Activated naive CD4-positive, alpha-beta T cell treated with anti-CD3 and anti-CD28 coated beads, Interleukin-2, amount 50 U/mL, for 16 hours (primary cell): ENCODE measurements at places on chromosomes 6 and 20.

GRCh38 chr20:13809373-13809772 lies 24.5 kb downstream of the NDUFAF5 start:
- no peak for DNase-seq

DNA sequence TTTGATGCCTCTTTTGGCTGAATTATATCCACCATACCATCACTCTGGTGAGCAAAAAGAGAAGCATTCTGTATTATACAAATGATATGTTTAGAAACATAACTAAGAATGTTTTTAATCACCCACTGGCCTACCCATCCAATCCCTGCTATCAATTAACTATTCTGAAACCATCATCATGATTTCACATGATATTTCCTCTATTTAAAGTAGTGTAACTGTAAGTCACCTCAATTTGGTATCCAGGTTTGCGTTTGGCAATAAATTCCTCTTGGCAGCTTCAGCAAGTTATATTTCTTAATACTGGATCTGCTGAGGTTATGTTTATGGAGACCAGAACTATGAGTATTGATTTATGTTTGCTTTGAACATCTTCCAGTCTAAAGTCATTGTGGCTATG lies 332.1 kb downstream of the UTRN start:
- DNase-seq = no peak

GRCh38 chr6:142863981-142864380 lies 81.0 kb downstream of the HIVEP2 start:
- no peak for DNase-seq

DNA sequence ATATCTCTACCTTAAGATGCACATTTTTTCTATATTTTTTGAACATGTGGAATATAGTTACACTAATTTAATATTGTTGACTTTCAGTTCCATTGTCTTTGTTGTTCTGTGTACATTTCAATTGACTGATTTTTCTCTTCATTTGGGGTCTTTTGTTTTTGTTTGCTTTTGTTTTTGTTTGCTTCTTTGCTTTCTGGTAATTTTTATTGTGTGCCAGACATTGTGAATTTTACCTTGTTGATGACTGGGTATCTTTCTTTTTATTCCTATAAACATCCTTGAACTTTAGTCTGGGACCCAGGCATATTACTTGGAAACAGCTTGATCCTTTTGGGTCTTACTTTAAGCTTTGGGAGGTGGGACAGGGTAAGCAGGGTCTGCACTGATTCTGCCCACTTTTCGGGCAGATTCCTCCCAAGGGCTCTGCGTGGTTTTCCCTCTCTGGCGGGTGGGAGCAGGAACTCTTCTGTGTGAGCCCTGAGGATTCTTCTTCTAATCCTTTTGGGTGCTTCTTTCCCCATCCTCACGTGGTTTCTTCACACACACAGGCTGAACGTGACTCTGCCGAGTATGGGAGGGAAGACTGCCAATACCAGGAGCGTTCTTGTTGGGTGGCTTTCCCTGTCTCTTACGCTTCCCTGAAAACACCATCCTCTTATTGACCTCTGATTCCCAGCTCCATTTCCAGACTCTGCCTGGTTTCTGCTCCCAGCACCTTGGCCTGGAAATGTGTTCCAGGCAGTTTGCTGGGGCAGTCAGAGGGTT lies 200.5 kb downstream of the ARID1B start:
- no peak for DNase-seq

DNA sequence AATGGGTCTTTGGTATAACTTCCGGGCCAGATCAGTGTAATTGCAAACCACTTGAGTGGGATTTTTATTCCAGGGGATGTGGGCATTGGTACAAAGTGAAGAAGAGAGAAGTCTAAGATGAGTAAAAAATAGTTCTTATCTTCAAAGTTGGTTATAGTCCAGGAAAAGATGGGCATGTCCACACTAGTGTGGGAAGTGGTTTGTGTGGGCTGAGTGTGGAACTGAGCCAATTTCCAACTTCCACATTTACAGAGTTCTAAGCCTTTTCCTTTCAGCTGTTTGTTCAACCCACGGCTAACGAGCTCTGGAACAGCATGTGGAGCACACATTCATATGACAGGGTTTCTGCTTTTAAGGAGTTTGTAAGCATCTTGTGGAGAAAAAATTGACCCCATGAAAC lies 72.3 kb upstream of the IFNGR1 start:
- DNase-seq = no peak

GRCh38 chr20:20582734-20583133 lies 129.7 kb downstream of the RALGAPA2 start:
- DNase-seq = no peak

DNA sequence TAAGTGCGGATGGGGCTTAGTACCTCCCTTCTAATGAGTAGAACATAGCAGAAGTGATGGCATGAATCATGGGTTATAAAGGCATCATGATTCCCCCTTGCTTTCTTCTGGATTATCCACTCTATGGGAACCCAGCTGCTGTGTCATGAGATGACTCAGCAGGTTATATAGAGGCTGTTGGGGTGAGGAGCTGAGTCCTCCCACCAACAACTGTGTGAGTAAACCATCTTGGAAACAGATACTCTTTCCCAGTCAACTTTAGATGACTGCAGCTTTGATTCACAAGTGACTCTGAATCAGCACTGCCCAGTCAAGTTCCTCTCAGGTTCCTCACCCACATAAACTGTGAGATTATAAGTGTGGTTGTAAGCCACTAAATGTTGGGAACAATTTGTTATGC lies 46.3 kb downstream of the FAM83B start:
- no peak for DNase-seq

DNA sequence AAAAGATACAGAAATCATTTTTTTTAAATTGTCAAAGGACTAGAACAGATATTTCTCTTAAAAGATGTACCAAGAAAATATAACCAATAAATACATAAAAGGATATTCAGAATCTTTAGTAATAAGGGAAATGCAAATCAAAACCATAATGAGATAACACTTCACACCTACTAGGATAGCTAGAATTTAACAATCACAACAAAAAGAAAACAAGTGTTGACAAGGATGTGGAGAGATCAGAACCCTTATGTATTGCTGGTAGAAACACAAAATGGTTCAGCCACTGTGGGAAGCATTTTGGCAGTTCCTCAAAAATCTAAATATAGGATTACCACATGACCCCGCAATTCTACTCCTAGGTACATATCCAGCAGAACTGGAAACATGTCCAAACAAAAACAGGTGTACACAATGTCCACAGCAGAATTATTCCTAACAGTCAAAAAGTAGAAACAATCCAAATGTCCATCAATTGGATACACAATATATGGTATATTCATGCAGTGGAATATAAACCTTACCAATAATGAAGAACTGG lies 211.0 kb downstream of the LRFN2 start:
- DNase-seq = no peak

DNA sequence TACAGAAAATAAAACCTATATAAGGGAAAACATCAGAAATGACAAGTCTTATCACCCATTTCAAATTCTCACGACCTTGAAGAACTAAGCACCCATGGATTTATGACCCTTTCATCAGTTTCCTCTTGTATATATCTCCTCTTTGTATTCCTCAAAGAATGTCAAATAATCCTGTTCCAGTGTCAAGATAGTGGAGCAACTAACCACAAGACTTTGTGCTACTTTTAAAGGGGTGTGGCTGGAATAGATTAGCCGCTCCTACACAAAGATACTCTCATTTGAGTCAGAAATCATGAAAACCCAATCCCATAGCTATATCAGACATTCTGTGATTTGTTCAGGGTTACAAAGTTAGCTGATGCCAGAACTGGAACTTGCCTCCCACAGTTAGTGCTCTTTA lies 6.6 kb downstream of the REPS1 start:
- DNase-seq = no peak

DNA sequence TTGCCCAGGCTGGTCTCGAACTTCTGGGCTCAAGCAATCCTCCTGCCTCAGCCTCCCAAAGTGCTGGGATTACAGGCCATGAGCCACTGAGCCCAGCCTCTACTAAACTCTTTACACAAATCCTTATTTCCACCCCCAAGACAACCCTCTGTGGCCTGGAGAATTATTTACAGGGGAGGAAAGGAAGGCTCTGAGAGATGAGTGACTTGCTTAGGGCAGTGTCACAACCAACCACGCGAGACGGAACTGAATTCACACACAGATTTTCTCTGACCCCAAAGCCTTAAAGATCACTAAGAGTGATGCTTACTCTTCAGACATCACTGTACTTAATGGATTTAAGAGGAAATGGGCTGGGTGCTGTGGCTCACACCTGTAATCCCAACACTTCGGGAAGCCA lies 86.2 kb downstream of the RIPOR3 start:
- no peak for DNase-seq

DNA sequence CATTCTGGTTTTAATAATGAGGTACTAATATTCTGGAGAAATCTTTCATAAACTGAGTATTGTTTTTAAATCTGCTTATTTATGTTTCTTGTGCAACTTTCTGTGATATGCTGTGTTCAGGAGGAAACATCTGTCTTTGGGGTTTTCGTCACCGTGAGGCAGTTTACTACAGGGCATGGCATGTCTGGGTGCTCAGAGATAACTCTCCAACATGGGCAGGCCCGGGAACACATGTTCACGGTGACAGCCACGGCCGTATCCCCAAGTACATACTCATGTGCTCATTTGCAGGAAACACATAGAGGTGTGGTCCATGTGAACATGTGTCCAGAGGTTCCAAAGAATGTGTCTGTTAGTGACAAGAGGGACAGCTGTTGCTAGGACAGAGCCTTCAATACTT lies 62.1 kb upstream of the CNKSR3 start:
- no peak for DNase-seq
